NCI-H1417 (cell line): ENCODE measurements at places on chromosomes 12 and 14.

GRCh38 chr12:132717531-132718387 lies 7.1 kb downstream of the PGAM5 start:
- no peak for DNase-seq

DNA sequence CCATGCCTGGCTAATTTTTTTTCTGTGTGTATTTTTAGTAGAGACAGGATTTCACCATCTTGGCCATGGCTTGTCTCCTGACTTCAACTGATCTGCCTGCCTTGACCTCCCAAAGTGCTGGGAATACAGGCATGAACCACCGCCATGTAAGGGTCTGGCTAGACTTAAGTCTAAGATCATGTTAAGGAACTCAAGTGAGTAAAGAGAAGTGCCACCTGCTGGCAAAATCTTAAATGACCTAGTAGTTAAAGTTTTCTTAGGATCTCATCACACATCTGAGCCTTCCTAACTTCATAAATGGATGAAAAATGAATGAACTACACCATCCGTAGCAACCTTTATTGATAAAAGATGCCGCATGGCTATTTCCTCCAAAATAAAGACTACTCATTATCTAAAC lies 1.7 kb upstream of the C12orf56 start:
- no peak for DNase-seq

GRCh38 chr14:30849354-30849753 lies 25.0 kb upstream of the COCH start:
- DNase-seq: no peak

DNA sequence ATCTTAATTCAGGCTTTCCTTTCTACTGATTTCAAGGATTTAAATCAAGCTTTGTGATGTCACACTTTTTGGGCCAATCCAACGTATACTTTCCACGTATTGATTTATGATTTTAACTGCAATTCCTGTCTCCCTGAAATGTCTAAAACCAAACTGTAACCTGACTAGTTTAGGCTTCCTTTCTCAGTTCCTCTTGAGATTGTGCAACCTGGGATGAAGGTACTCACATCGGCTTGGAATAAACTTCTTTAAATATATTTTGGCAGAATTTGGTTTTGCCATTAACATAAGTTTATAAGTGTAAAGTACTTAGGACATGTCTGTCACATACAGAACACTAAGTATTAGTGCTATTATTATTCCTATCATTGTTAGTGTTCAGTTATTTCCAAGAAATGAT lies 224.6 kb downstream of the CRADD start:
- DNase-seq: no peak

- no peak for DNase-seq
Observed at GRCh38 chr12:131445795-131446194, 265.1 kb upstream of the SFSWAP start.

GRCh38 chr12:5511644-5512600 lies 80.0 kb downstream of the NTF3 start:
- no peak for DNase-seq

GRCh38 chr14:97687944-97688630 lies 890.9 kb downstream of the VRK1 start:
- DNase-seq: no peak

- DNase-seq: no peak
Observed at GRCh38 chr12:8519171-8519570, 5.9 kb downstream of the CLEC4D start.

GRCh38 chr14:29529418-29529817 lies 398.2 kb downstream of the PRKD1 start:
- DNase-seq: peak; percentile 13

GRCh38 chr12:93571365-93571924 lies 1.0 kb upstream of the SOCS2 start:
- peak; percentile 86 for DNase-seq

- DNase-seq: peak; percentile 6
Observed at GRCh38 chr12:25960143-25960542, 1.7 kb downstream of the RASSF8 start.

- DNase-seq: peak; percentile 79
Observed at GRCh38 chr12:123233505-123234308, 471 bp downstream of the MTRFR start.

GRCh38 chr12:45298721-45299692 lies 83.1 kb downstream of the ANO6 start:
- DNase-seq: peak; percentile 78

DNA sequence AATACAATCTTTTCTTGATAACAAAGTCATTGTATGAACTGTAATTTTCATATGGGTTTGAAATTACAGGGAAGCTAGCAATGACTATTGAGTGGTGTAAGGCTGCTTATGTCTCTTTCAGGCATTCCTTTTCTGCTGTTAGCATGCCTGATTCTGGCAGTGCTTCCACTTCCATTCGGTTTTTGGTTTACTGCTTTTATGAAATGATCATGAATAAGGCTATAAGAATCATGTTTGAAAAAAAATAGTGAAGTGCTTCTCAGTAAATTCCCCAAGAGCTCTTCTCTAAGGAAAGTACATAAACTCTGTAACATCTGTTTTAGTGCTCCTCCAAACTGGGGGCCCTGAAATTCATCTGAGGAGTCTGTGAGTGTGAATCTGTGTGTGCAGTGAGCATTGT lies 434.0 kb upstream of the RGS6 start:
- DNase-seq: peak; percentile 67

DNA sequence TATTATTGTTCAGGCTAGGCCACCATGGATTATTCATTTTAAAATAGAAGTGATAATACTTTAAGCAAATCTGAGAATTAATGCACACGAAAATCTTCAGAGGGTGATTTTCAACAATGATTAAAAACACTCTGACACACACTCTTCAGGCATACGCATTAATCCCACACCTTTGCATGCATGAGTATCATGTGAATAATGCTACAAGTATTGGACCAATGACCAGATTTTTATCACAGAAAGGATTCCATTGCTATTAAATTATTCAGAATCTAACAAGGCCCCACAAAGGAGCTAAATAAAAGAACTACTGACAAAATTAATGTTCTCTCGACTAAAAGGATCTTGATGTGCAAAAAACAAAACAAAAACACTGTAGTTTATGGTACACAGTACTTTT lies 11.1 kb downstream of the EPS8 start:
- no peak for DNase-seq

DNA sequence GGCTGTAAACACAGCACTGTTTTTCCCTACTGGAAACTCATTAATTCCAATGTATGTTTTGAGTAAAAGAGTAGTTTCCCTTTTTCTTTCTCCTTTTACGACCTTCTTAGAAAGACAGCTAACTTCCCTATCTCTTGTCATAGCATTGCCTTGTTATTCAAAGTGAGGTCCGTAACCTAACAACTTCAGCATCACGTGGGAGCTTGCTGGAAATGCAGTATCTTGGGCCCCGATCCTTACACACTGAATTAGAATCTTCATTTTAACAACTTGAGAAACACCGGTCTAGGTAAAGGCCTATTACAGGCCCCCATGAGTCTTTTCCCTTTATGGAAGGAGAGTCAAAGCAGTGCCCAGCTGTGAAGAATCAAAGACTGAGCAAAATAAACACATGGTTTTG lies 230.7 kb upstream of the PRKD1 start:
- DNase-seq: no peak

- DNase-seq: no peak
Observed at GRCh38 chr12:572532-572899, 90.7 kb downstream of the NINJ2 start.
